Head of caudate nucleus (tissue), 42 donors: ENCODE measurements at places on chromosomes 7 and 10.

- DNase-seq, result no peak
These were observed 6.0 kb downstream of the RBP3 start for GRCh38 chr10:47354165-47354564.

GRCh38 chr10:124696446-124697392 is 47.5 kb downstream of the FAM53B start:
- DNase-seq, result no peak

- no peak for DNase-seq
These were observed 93.8 kb downstream of the MARCHF5 start for GRCh38 chr10:92384741-92385140.

- DNase-seq, result no peak
These were observed 22.2 kb upstream of the SH2B2 start for GRCh38 chr7:102264367-102264891.

GRCh38 chr7:20153999-20154398 is 63.2 kb downstream of the MACC1 start:
- no peak for DNase-seq

DNA sequence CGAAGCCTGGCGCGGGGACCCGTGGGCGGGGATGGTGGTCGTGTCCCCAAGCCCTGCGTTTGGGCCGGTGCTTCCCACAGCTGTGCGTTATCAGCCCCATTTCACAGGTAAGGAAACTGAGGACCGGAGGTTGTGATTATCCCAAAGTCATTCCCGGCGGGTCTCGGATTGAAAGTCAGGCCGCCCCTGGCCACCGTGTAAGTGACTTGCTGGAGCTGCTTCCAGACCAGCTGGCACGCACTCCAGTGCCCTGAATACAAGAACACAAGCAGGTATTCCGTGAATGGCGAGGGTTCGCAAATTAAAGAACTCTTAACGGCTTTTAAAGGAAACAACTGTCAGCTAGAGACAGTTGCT is 675 bp upstream of the ATE1 start:
- peak; percentile 20 for DNase-seq

- no peak for DNase-seq
These were observed 89.1 kb downstream of the ANLN start for GRCh38 chr7:36478745-36479144.

DNA sequence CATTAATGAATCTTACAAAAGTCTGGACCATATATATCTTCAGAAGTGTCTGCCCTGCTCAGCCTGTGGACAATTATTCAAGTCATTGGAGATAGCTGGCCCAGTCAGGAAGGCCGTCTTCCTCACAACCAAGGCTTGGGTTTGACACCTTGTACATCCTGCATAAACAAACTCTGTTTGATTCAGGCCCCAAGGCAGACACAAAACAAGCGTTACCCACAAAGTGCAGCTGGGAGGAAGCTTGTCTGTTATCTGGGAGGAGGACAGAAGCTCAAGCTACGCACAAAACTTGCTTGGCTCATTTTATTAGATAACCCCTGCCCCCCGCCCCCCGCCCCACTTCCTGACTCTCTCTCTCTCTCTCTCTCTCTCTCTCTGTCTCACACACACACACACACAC is 166.9 kb upstream of the WDR11 start:
- no peak for DNase-seq

GRCh38 chr7:16491148-16491547 is 25.6 kb upstream of the SOSTDC1 start:
- DNase-seq, result no peak

GRCh38 chr7:73451780-73452398 is 18.3 kb downstream of the FZD9 start:
- DNase-seq, result peak; percentile 37

GRCh38 chr10:17512341-17513001 is 58.1 kb upstream of the ST8SIA6 start:
- DNase-seq, result no peak

GRCh38 chr10:131789516-131789915 is 111.3 kb upstream of the PPP2R2D start:
- no peak for DNase-seq

DNA sequence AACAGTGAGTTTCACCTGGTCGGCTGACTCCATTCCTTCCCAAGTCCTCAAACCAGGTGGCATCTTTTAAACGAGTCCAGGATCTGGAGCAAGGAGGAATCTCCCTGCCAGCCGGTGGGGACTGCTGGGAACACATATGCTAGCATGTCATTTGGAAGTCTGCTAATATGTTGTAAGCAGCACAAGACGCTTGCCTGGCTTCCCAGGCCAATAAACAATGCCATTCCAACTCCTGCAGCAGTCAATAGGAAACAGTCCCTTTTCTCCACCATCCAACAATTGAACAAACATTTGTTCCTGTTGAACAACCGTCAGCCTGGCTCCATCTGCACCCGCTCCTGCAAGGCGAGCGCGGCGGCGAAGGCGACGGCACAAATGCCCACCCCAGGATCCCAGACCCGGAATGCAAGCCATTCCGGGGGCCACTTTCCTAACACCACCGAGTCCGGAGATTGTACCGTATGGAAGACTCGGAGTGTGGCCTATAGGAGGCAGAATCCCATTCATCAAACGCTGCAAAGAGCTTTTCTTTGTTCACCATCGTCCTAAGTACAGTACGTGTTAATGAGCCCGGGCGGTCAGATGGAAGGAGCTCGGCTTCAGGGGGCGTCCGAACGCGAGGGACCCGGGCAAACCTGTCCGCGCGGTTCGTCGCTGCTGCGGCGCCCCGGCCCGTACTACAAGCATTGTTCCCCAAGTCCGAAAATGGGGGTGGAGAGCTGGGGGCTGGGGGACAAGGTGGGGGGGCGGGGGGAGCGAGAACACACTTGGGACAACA is 1.6 kb downstream of the FAM53B start:
- DNase-seq, result no peak

- DNase-seq, result peak; percentile 5
These were observed 120.8 kb upstream of the NANOS1 start for GRCh38 chr10:118908557-118909256.

DNA sequence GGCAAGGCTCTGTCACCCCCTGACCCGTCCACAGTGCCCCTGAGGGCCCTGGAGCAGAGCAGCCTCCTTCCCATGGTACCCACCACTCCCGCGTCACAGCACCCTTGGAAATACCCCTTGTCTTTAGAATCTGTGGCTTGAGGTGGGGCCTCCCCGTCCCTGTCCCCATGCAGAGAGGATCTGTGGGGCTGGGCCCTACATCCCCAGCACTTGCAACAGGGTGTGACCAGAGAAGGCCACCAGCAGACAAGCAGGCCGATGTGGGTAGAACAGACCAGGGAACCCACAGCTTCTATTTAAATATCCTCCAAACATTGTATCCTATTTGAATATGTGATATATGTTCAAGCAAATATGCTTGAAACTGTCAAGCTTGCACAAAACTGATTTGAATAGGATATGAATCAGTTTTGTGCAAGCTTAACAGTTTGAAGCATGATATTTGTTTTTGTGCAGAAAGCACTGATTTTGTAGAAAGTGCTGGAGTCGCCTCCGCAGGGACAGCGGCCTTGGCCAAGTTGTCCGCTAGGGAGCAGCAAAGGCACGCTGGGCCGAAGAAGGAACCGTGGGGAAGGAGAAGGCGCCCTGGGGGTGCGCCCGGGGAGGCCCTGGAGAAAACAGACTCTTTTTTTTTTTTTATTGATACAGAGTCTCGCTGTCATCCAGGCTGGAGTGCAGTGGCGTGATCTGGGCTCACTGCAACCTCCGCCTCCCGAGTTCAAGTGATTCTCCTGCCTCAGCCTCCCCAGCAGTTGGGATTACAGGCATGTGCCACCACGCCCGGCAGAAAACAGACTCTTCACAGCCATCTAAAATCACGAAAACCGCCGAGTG is 2.2 kb downstream of the CFAP46 start:
- DNase-seq, result peak; percentile 64

DNA sequence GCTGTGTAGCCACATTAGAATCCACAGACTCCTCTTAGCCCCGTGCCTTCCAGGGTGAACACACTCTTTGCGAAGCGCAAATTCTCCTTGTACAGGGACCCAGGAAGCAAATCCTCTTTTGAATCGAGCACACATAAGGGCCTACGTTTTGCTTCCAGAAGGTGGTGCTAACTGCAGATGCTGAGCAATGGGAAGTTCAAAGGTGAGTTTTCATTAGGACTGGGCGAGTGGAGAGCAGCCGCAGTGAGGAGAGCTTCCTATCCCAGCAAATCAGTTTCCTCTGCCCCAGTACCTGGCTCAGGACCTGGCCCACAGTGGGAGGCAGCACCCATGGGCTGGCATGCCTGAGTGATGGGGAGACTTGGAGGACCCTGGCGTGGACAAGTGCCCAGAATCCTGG is 23.5 kb upstream of the GPR26 start:
- no peak for DNase-seq

DNA sequence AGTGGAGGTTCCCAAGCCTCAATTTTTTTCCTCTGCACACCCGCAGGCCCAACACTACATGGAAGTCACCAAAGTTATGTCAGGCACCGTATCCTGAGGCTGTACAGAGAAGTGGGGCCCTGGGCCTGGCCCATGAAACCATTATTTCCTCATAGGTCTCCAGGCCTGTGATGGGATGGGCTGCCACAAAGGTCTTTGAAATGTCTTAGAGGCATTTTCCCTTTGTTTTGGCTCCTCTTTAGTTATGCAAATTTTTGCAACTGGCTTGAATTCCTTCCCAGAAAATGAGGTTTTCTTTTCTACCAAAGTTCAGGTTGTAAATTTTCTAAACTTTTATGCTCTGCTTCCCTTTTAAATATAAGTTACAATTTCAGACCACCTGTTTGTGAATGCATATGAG is 365.2 kb downstream of the HGF start:
- DNase-seq, result no peak

GRCh38 chr7:101804967-101805366 is 12.5 kb upstream of the CUX1 start:
- DNase-seq, result no peak

DNA sequence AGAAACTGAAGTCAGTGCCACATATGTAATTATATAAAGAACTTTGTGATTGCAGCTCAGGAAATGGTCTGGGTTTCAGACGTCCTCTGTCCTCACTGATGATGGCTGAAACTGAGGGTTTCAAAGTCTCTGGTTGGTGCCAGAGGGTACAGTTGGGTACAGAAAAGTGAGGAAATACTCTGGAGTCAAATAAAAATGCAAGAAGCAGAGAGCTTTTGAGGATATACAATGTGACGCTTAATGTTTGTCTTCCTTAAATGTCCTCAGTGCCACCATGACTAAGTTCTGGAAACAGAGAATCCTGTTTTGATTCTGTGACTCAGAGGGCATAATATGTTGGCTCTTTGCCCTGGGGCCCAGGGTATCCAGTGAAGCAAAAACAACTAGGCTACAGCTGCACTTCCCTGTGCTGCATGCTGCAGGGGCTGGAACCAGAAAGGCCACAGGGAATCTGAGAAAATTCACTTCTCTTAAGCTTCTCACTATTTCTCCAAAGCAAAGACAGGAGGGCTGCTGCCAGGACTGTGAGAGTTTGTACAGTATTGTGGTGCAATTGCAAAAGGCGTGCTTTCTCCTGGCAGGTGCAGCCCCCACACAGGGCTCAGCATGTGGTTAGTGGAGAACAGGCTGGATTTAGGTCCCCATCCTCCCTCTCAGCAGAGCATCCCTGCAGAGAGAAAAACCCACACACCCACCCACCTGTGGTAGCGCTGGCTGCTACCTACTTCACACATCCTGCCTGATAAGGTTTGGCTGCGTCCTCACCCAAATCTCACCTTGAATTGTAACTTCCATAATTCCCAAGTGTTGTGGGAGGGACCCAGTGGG is 169.5 kb upstream of the SVIL start:
- peak; percentile 47 for DNase-seq

DNA sequence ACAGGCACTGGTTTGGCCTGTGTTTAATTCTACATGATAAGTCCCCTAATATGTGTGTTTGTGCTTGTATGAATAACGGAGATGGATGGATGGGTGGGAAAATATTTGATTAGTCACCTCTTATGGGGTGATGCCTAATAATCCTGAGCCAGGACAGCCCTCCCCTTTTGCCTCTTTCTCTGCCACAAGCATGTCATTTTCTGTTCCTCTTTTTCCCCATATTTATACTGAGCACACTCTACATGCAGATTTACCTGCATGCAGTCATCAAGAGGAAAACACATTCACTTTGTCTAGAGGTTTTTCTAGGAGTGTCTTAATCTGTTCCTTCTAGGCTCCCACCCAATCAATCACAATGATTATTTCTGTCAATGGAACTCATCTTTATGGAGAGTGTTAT is 111.6 kb upstream of the TBX20 start:
- DNase-seq, result no peak

- DNase-seq, result no peak
These were observed 33.5 kb upstream of the ADAM12 start for GRCh38 chr10:126421756-126422256.

DNA sequence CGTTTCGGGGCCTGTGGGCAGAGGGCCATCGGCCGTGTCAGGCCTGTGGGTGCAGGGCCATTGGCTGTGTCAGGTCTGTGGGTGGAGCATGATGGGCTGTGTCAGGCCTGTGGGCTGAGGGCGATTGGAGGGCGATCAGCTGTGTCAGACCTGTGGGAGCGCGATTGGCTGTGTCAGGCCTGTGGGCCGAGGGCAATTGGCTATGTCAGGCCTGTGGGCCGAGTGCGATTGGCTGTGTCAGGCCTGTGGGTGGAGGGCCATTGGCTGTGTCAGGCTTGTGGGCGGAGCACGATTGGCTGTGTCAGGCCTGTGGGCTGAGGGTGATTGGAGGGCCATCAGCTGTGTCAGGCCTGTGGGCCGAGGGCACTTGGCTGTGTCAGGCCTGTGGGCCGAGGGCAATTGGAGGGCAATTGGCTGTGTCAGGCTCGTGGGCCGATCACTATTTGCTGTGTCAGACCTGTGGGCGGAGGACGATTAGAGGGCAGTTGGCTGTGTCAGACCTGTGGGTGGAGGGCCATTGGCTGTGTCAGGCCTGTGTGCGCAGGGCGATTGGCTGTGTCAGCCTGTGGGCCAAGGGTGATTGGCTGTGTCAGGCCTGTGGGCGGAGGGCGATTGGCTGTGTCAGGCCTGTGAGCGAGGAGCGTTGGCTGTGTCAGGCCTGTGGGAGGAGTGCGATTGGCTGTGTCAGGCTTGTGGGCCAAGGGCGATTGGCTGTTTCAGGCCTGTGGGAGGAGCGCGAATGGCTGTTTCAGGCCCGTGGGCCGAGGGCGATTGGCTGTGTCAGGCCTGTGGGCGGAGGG is 54.1 kb downstream of the DYNC2I1 start:
- DNase-seq, result no peak

DNA sequence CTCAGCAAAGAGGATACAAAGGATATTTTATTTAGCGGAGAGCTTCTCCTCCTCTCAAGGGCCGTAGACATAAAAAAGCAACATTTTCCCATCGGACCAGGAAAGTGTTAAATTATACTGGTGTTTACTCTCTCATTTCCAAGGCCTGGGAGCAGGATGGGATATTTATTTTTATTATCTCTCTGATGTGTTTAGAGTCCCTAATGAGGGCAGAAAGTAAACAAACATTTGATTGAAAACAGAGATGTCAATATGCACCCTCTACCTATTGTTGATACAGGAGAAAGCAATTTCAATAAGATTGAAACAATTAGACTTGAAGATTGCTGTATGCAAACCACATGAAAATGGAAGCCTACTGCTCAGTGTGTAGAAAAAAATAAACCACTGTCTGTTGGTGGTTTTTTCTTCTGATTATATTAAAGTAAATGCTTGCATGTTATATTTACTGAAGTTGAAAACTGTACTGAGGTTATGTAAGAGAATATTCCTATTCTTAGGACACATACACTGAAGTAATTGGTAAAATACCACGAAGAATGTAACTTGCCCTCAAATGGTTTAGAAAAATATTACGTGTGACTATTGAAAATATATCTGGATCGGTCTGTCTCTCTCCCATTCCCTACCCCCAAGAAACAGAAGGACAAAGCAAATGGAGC is 59.3 kb downstream of the ATXN7L1 start:
- no peak for DNase-seq

GRCh38 chr7:618539-619367 is 99.1 kb upstream of the PDGFA start:
- DNase-seq, result no peak
